ENCODE measurements at places on chromosomes 11 and 22.

GRCh38 chr22:47063071-47063509 is 300.6 kb downstream of the TBC1D22A start:
- no peak for DNase-seq

- DNase-seq, result no peak
Observed at GRCh38 chr11:7525424-7525823, 11.6 kb downstream of the PPFIBP2 start.

GRCh38 chr22:43550672-43551071 is 138.9 kb downstream of the MPPED1 start:
- no peak for DNase-seq

DNA sequence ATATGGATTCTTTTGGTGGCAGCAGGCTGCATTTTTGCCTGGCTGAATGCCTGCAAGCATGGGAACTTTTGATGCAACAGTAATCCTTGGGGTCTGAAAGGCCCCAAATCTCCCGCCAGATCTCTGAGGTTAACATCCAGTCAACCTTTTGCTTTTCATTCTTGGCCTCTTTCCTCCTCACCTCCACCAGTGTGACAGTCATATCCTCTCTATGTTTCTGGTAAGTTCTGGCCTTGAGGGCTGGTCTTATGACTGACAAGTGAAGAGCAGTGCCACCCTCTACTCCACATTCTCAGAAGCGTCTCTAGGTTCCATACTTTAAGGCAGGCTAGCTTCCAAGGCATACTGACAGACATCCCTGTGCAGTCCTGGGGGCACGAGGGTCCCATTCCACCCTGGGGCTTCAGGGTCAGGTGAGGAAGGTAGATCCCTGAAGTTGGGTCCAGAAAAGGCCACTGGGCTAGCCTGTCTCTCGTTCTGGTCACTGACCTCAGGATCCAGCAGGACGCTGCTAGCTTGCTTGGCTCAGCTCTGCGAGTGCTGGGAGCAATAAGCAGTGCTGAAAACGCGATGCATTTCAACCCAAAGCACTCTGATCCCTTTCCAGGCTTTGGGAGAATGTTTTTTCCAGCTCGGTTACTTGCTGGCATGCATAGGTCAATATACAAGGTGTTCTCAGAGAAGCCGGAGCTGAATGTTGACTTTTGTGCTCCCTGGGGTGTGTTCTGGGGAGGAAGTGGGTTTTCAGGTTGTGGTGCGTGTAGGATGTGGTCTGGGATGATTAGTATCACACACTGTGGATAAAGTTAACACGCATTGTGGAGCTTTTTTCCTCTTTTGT is 75.2 kb downstream of the PTPRJ start:
- peak; percentile 47 for DNase-seq

GRCh38 chr11:11155962-11156815 is 196.9 kb downstream of the CSNK2A3 start:
- DNase-seq, result peak; percentile 42

DNA sequence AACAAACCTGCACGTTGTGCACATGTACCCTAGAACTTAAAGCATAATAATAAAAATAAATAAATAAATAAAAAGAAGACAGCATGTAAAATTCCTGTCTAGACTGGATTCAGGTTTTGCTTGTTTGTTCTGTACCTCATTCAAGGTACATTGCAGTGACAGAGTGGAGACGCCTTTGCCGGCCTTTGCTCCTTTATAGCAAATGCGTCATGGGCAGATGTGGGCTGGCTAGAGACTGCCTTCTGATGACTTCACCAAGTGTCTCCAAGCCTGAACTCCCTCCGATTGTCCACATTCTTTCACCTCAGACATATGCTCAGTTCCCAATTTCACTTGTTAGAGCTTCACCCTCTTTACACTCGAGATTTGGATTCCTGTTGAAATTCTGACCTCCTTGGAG is 147.8 kb upstream of the ARHGAP20 start:
- no peak for DNase-seq

GRCh38 chr11:843818-844692 is 1.4 kb downstream of the TSPAN4 start:
- no peak for DNase-seq

- DNase-seq, result no peak
Observed at GRCh38 chr11:96538104-96538503, 148.3 kb downstream of the JRKL start.

- DNase-seq, result no peak
Observed at GRCh38 chr11:115191761-115192160, 312.5 kb downstream of the CADM1 start.

GRCh38 chr11:13137844-13138301 is 128.8 kb downstream of the RASSF10 start:
- no peak for DNase-seq

GRCh38 chr11:44005956-44006355 is 41.8 kb upstream of the ACCSL start:
- DNase-seq, result no peak

- DNase-seq, result no peak
Observed at GRCh38 chr11:22792497-22792896, 37.1 kb downstream of the SVIP start.

DNA sequence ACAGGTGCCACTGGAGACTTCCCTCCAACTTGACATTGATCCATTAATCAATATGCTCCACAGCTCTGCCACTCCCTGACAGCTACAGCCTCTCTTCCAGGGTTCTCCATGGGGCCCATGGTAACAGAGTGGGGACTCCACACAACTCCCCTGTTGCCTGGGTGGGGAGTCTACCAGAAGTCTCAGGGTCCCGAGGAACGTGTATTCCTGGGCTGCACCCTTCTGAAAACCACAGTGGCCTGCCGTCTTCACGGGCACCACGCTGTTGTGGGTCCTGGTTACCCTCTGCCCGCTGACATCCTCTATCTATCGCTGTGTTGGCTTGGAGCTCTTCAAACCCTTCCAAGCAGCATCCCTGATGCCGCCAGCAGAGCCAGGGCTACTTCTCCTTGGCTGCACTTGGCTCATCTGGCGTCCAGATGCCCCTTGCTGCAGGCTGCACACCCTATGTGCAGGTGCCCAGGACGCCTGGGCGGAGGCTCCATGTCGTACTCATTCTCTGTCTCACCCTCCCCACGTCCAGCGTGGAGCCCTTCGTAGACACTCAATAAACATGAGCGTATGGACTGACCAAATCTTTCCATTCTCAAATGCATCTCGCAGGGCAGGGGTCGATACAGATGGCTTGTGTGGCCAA is 1341.8 kb downstream of the TBC1D22A start:
- DNase-seq, result no peak

GRCh38 chr22:27534720-27535125 is 266.8 kb downstream of the MN1 start:
- DNase-seq, result no peak

- DNase-seq, result no peak
Observed at GRCh38 chr22:39176143-39176713, 23.7 kb upstream of the CBX7 start.

GRCh38 chr11:12245091-12245490 is 132.3 kb upstream of the PARVA start:
- no peak for DNase-seq

- peak; percentile 5 for DNase-seq
Observed at GRCh38 chr22:49966041-49966773, 5.6 kb downstream of the PIM3 start.

- DNase-seq, result no peak
Observed at GRCh38 chr22:19527321-19527721, 3.1 kb upstream of the CLDN5 start.

DNA sequence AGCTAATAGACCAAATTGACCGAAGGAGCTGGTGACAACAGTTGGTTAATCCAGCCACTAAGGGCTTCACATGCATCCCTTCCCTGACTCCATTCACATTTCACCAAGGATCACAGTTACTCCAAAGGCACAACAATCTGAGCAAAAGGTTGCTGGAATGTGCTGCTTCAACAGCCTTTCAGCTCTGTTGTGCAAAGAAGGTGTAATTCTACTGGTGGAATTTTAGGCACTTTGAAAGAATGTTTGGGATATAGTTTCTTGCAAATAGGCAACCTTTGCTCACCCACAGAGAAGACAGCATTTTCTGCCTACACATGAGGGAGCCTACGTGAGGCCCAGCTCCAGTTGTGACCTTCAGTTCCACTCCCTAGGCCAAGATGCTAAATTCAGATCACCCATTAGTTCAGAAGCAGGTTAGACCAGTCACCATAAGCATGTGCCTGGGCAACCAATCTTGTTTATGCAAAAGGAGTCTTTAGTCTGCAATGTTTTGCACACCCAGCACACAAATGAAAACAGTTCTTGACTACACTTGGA is 21.6 kb upstream of the FCHSD2 start:
- DNase-seq, result no peak

- DNase-seq, result no peak
Observed at GRCh38 chr11:34268906-34269430, 88.8 kb downstream of the ABTB2 start.

- DNase-seq, result no peak
Observed at GRCh38 chr11:11250470-11250869, 102.6 kb downstream of the CSNK2A3 start.

DNA sequence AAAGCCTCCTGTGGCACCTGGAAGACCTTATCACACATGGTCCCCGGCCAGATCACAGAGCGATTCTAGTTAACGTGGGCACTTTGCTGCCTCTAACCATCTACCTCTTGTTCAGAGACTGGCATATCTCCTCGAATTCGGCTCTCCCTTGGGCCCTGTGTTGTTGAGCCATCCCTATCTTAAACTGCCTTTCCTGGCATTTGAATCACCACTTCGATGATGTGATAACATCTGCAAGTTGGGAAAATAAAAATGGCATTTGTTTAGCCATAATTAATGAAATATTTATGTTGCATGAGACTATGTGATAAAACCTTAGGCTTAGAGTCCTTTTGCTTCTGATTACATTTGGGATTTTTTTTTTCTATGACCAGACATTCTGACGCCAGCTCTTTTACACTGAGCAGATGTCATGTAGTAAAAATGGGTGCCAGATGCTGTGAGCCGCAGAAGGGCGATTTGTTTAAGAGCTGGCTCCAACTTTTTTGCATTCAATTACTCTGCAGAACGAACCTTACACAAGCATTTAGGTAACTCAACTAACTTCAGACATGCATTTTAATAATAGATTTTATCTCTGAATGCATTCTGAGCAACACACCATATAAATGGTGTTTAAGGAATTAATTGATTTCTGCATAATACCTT is 58.5 kb upstream of the PARVA start:
- no peak for DNase-seq

DNA sequence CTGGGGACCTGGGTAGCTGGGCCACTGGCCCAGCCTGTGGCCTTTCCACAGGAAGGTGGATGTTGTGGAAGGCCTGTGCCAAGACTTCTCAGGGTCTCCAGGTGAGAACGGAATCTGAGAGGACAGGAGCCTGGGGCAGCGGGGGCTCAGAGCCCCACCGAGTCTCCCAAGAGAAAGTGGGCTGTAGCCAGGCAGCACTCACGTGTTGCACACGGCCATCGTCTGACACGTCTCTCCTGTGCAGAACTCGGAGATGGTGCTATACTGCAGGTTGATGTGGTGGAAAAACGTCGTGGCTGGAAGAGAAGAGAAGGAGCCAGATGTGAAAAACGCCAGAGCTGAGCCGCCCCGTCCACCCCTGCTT is 6.4 kb downstream of the MOB2 start:
- DNase-seq, result no peak

GRCh38 chr22:43622886-43623285 is 189.2 kb downstream of the EFCAB6 start:
- no peak for DNase-seq

- no peak for DNase-seq
Observed at GRCh38 chr11:2912498-2912897, 16.7 kb downstream of the PHLDA2 start.

GRCh38 chr11:17763244-17763643 is 28.7 kb downstream of the KCNC1 start:
- no peak for DNase-seq

DNA sequence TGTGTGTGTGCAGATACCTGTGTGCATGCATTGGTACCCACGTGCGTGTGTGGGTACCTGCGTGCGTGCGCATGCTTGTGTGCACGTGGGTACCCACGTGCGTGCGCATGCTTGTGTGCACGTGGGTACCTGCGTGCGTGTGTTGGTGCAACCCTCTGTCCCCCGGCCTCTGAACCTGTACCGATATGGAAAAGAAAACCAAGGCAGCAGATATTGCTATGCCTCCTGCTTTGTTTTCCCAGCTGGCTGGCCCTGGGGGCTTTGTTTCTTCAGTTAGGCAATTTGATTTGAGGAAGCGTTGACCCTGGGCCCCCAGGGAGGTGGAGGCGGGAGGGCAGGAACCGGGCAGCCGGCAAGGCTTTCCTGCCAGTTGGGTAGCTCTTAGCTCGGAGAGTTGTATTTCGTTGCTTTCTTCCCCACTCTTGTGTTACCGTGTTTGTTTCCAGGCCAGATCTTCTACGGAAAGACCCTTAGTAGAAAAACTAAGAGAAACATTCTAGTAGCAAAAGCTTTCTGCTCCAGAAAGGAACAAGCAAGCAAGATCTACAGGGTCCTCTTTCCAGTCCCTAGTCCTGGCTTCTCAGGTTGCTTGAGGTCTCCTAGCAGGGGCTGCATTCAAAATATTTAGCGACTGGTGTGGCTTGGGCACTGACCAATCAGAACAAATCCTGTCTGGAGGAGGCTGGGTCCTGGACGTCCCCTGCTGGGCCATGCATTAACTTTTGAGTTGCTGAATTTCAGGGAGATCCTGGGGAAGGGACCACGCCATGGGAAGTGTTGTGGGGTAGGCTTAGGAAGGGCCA is 26.3 kb upstream of the SORL1-AS1 start:
- no peak for DNase-seq

DNA sequence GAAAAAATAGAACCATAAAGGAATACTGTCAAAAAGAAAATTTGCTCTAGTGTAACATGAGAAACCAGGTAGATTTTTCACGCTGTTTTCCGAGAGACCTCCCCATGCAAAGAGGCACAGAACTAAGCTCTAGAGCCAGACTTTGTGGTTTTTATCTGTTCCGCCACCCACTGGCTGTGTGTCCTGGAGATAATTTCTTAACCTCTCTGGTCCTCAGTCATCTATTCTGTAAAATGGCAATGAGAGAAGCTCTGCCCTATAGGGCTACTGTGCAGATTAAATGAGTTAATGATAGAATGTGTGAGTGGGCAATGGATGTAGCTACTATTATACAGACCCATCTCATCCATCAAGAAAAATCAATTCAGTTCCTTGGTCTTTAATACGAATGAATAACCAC is 9.4 kb upstream of the SIGIRR start:
- no peak for DNase-seq

GRCh38 chr11:132051704-132052103 is 681.3 kb downstream of the NTM start:
- DNase-seq, result no peak

DNA sequence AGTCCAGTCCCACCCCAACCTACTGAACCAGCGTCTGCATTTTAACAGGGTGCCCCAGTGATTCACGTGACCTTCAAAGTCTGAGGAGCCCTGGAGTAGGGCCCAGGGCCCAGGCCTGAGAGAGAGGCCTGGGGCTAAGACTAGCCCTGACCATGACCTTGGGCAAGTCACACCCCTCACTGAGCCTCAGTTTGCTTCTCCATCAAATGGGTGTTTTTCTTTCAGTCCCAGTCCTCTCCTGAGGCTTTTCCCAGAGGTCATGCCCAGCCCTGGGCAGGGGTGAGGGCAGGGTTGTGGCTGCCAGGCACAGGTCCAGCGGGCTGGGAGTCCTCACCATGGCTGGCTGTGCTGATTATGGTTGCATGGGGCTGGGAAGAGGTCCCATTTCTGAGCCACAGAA is 33.0 kb upstream of the GCAT start:
- no peak for DNase-seq

Measured in T-helper 1 cell (primary cell).